Thoracic aorta (tissue), 2 donors: ENCODE measurements at places on chromosomes 12 and 14. TPM values are rescaled to one million over a fixed set of nuclear protein-coding genes. Genes with fewer than 3 reads are reported as not detected.
A peak's percentile ranks its signal among the peaks of the same experiment; 100 is the strongest.

The TAS2R9 gene
- total RNA-seq, result not detected

The ACSM4 gene
- total RNA-seq, result not detected

The RAB15 gene
- total RNA-seq, result 7.8 TPM

The KRT79 gene
- not detected for total RNA-seq

The KRT83 gene
- total RNA-seq, result not detected

The TRMT61A gene
- total RNA-seq, result 18.6 TPM

DNA sequence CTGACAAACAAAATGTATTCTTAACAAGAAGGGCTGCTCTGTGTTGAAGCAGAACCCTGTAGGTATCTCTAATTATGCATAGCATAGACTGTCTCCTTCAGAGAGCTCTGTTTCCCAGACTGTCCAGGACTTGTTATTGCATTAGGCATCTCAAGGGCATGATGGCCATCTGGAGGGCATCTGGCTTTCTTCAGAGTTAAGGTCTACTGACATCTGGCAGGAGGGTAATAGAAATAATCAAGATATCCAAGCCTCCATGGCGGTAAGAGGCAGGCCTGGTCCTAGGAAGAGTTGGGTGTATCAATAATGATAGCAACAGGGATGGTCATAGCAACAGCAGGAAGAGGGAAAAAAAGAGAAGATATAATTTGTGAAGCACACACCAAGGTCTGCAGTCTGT, 161.2 kb downstream of the TTC8 start:
- no peak overlapping the region for H3K27ac ChIP-seq
- no peaks in the 10 kb centered on the region for H3K36me3 ChIP-seq

DNA sequence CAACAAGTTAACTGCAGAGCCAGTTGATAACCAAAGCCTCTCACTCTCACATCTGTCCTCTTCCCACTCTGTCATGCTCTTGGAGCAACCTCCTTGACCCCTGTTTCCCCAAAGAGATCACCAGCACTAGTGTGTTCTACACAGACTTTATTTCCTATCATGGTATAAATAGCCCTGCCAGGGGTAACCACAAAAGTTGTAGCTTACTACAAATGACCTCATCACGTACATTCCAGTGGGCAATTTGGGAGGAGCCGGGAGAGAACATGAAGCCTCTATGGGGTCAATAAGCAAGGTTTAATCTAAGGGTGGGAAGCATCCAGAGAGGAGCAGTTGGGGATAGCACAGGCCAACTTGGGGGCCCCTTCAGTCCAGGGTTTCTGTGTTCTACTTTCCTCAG, 186.5 kb downstream of the KCNA5 start:
- no peak overlapping the region for H3K4me3 ChIP-seq
- H3K36me3 ChIP-seq, result no peaks in the 10 kb centered on the region
- H3K27me3 ChIP-seq, result no peaks in the 10 kb centered on the region
- no peaks in the 10 kb centered on the region for H3K4me1 ChIP-seq
- H3K27ac ChIP-seq, result no peak overlapping the region
- no peak for DNase-seq

DNA sequence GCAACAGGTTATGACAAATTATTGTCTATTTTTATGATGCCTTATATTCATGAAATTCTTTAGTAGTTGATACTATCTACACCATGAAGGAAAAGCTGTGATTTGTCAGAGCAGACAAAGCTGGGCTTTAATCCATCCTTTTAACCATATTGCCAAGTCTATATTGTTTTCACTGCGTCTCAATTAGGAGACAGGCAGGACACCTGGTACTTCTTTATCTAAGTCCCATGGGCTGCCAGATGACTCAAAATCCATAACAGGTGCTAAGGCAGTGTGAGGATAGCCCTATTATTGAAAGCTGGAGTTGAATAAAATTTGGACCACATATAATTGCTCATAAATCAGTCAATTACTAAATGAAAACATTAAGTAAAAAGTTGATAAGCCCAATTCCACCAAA, 22.6 kb downstream of the INSM2 start:
- peaks cover 5% of the 10 kb centered on the region for H3K4me1 ChIP-seq
- H3K36me3 ChIP-seq, result peaks cover 3% of the 10 kb centered on the region
- H3K27me3 ChIP-seq, result no peaks in the 10 kb centered on the region
- H3K27ac ChIP-seq, result no peak overlapping the region
- DNase-seq, result no peak
- H3K4me3 ChIP-seq, result no peak overlapping the region

DNA sequence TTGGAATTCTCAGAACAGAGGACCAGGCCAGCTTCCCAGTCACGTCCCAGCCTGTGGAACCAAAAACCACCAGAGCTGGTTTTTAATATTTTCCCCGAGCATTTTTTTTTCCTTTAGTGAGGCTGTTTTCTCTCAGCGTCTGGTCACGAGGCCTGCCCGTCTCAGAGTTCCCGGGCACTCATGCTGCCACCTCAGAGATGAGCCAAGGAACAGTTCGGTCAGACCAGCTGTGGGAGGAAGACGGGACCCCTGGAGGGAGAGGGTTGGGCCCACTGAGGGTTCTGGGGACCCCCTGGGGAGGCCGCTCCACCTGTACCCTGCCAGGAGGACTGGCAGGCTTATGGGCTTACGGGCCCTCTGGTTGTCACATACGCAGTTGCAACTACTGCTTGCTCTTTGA, 39.9 kb downstream of the JDP2 start:
- peaks cover 57% of the 10 kb centered on the region for H3K4me1 ChIP-seq
- H3K36me3 ChIP-seq, result peaks cover 22% of the 10 kb centered on the region
- H3K27me3 ChIP-seq, result no peaks in the 10 kb centered on the region
- no peak overlapping the region for H3K4me3 ChIP-seq
- peak overlapping the region; percentile 65 for H3K27ac ChIP-seq

DNA sequence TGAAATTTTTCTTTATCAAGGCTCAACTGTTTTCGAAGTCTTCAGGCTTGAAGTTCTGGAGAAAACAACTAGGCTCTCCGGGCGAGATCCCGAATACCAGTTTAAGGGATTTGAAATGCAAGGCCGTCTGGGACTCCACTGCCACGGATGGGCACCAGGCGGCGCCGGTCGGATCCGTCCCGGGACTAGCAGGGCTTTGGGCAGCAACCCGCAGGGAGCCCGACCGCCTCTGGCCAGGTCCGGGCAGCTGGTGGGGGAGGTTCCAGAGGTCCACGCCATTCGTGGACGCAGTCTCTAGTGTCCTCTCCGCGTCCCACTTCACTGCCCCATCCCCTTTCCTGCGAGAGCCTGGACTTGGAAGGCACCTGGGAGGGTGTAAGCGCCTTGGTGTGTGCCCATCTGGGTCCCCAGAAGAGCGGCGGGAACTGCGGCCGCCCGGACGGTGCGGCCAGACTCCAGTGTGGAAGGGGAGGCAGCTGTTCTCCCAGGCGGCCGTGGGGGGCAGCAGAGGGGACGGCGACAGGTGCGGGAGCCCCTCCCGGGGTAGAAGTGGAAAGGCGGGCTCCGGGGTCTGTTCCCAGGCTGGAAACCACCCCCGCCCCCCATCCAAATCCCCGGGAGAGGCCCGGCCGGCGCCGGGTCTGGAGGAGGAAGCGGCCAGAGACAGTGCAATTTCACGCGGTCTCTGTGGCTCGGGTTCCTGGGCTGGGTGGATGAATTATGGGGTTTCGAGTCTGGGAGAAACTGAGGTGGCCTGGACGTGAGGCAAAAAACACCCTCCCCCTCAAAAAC, 838 bp upstream of the ERBB3 start:
- H3K27me3 ChIP-seq, result no peaks in the 10 kb centered on the region
- peak overlapping the region; percentile 71 for H3K27ac ChIP-seq
- DNase-seq, result peak; percentile 59
- peak overlapping the region; percentile 79 for H3K4me3 ChIP-seq

DNA sequence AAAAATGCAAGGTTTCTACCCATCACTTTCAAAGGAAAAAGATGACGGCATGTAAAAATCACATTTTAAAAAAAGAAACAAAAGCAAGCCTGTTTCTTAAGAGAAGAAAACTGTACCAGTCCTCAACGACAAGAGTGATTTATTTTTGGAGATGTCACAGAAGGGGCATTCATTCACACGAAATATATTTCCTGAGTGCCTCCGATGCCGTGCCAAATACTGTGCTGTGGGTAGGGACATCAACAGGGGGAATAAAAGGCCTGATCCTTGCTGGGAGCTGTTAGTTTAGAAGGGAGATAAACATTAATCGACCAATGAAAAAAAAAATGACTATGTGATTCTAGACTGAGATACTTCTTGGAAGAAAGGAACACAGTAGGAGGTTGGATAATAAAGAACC, 297.5 kb upstream of the SOX5 start:
- H3K36me3 ChIP-seq, result no peaks in the 10 kb centered on the region
- no peaks in the 10 kb centered on the region for H3K27me3 ChIP-seq

- H3K27me3 ChIP-seq, result no peaks in the 10 kb centered on the region
- no peak overlapping the region for H3K27ac ChIP-seq
- no peaks in the 10 kb centered on the region for H3K36me3 ChIP-seq
- peak overlapping the region; percentile 9 for H3K4me3 ChIP-seq
- H3K4me1 ChIP-seq, result no peaks in the 10 kb centered on the region
Measured at GRCh38 chr14:101721951-101722661, 39.4 kb upstream of the PPP2R5C start.

GRCh38 chr14:99192028-99192621, 79.9 kb downstream of the BCL11B start:
- no peaks in the 10 kb centered on the region for H3K36me3 ChIP-seq
- H3K4me3 ChIP-seq, result peak overlapping the region; percentile 50
- peaks cover 17% of the 10 kb centered on the region for H3K4me1 ChIP-seq
- H3K27ac ChIP-seq, result no peak overlapping the region

GRCh38 chr14:90807060-90807459, 9.2 kb downstream of the TTC7B start:
- H3K36me3 ChIP-seq, result no peaks in the 10 kb centered on the region
- H3K27me3 ChIP-seq, result no peaks in the 10 kb centered on the region
- H3K27ac ChIP-seq, result no peak overlapping the region
- peaks cover 48% of the 10 kb centered on the region for H3K4me1 ChIP-seq

- H3K4me3 ChIP-seq, result no peak overlapping the region
- DNase-seq, result no peak
- no peaks in the 10 kb centered on the region for H3K36me3 ChIP-seq
- H3K27me3 ChIP-seq, result no peaks in the 10 kb centered on the region
- no peaks in the 10 kb centered on the region for H3K4me1 ChIP-seq
- no peak overlapping the region for H3K27ac ChIP-seq
Measured at GRCh38 chr12:118249547-118249946, 113.6 kb downstream of the PEBP1 start.

GRCh38 chr14:85038526-85039352, 491.2 kb upstream of the FLRT2 start:
- no peaks in the 10 kb centered on the region for H3K4me1 ChIP-seq
- no peaks in the 10 kb centered on the region for H3K27me3 ChIP-seq
- H3K4me3 ChIP-seq, result no peak overlapping the region
- H3K27ac ChIP-seq, result no peak overlapping the region

DNA sequence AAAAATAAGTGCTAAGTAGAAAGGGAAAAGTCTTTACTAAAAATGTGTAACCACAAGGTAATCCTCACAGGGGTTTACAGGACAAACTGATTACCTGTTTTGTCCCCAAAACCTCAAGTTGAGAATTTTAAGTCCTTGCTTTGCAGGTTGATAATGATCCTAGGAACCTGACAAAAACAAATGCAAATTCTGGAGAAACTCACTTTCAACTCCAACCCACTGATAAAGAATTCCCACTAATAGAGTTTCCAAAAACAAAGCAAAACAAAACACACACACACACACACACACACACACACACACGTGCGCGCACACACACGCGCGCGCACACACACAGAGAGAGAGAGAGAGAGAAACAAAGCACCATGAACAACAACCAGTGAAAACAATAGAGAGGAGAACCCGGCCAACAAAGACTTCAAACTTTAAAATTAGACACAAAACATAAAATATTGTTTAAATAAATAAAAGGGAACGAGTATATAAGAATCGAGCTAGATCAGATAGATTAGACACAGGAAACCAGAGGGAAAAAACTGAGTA, 187.0 kb upstream of the FOXN3 start:
- H3K27me3 ChIP-seq, result no peaks in the 10 kb centered on the region
- peak overlapping the region; percentile 18 for H3K4me3 ChIP-seq
- DNase-seq, result no peak
- H3K27ac ChIP-seq, result peak overlapping the region; percentile 39
- H3K4me1 ChIP-seq, result peaks cover 14% of the 10 kb centered on the region

DNA sequence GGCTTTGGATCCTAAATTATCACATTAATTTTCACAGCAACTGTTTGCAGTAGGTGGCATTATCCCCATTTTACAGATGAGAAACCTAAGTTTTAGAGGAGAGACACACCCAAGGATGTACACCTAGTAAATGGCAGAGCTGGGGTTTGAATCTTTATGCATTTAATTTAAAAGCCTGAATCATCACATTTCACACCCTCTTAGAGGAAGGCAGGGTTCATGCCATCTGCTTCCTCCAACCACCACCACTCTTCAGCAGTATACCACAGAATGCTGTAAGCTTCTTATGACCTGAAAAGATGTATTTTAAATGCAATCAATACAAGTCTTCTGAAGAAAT, 90.3 kb downstream of the CRADD start:
- no peaks in the 10 kb centered on the region for H3K4me1 ChIP-seq
- H3K27ac ChIP-seq, result peak overlapping the region; percentile 34
- H3K4me3 ChIP-seq, result peak overlapping the region; percentile 15
- no peaks in the 10 kb centered on the region for H3K36me3 ChIP-seq
- no peak for DNase-seq
